ENCODE measurements at places on chromosomes 2 and 18. TPM values are rescaled to one million over a fixed set of nuclear protein-coding genes. Genes with fewer than 3 reads are reported as not detected.

The SCYGR4 gene
- total RNA-seq: not detected

The TEKT4 gene
- not detected for total RNA-seq

The ZNF396 gene
- 0.94 TPM for total RNA-seq

- DNase-seq: no peak
Measured at GRCh38 chr18:32576296-32576916, 105.7 kb upstream of the GAREM1 start.

GRCh38 chr2:17083902-17084301 lies 418.3 kb upstream of the CYRIA start:
- DNase-seq: no peak

DNA sequence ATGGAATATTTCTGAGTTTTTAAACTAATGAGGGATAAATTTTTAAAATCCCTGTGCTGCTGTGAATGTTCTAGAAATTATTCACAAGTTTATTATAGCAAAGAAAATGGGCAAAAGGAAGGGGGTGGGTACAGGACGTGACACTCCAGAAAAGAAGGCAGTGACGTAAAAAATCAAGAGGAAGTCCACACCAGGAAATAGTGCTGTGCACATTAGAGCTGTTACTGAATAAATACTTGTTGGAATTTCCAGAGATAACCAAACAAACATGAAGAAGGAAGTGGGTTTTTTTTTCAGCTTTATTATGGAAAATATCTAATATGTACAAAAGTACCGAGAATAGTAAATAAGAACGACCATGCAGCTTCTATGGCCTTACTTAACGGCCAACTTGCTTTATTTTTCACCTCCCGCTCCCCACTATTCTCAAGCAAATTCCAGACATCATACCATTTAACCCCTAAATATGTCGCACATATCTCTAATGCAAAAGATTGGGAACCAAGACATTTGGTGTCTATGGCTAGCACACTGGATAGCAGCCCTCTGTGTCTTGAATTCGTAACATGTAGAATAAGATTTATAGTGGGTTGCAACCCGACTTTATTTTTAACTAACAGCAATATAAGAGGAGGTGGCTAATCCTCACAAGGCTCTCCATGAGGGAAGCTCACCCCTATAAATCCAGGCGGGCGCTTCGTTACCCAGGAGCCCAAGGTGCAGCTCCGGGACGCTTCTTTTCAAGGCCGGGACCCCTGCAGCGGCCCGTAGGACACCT lies 580 bp upstream of the NDUFV2 start:
- DNase-seq: no peak

- no peak for DNase-seq
Measured at GRCh38 chr2:123656590-123656989, 368.5 kb upstream of the CNTNAP5 start.

- DNase-seq: no peak
Measured at GRCh38 chr18:36756242-36756641, 72.6 kb downstream of the TPGS2 start.
